ENCODE measurements at places on chromosomes 7 and 10.

GRCh38 chr7:1951159-1951536, 281.1 kb downstream of the ELFN1 start:
- peak; percentile 77 for DNase-seq

- DNase-seq: peak; percentile 91
Observed at GRCh38 chr10:71212318-71213126, at the start of gene UNC5B. Gene UNC5B, plus strand, starts transcription at chr10:71212570. Its CDS starts 416 bp downstream, at chr10:71212986.

DNA sequence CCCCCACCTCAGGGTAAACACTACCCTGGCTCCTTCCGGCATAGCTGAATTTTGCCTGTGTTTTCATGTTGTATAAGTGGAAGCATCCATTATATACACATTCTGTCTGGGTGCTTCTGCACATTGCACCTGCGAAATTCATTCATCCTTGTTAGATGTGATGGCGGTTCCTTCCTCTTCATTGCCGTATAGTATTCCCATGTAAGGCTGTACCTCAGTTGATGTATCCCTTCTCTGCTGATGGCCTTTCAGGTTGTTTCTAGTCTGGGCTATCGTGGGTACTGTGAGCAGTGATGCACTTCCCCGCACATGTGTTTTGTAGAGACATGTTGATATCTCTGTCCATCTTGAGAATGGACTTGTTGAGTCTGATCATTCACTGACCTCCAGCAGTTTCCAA, 28.9 kb downstream of the ELFN1 start:
- no peak for DNase-seq

DNA sequence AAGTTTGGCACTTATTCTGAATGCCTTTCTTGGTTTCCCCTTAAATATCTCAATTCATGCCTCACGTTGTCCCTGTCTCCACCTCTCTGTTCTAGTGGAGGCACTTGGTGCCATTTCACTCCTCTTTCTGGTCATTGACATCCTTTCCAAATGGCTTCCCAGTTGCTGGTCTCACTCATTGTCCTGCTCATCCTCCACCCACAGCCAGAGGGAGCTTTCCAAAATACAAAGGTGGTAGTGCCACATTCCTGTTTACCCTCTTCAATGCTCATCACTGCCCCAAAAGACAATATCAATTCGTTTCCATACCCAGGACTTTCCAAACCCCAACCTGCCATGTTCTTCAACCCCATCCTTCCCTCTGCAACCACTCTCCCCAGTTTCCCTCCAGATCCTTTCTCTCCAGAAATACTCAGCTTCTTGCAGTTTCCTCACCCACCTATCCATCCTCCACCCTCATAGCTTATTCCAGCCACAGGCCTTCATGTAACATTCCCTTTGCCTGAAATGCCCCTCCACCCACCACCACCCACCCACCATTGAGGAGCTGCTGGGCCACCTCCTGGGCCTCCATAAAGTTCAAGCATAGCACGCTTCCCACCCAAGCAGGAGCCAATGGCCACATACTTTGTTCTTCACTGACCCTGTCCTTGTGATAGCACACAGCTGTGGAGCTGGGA, 63.1 kb upstream of the ADRB1 start:
- DNase-seq: no peak

- DNase-seq: no peak
Observed at GRCh38 chr7:147276783-147277370, 1160.3 kb downstream of the CNTNAP2 start.

DNA sequence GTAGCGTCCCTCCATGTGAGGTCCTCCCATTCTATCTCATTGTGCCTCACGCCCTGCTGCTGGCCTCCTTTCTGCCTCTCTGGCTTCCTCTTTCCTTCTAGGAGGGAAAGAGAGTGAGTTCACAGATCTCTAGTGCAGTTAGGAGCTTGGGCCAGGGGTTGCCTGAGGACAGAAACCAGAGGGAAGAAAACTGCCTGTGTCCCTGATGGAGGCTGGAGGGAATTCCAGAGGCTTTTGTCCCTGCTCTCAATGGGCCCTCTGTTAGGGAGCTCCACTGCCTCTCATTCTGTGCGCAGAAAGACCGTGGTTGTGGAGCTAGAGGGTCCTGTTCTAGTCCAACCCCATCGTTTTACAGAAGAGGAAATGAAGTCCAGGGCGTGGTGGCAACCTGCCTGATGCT, 4.6 kb downstream of the MARVELD1 start:
- peak; percentile 37 for DNase-seq

DNA sequence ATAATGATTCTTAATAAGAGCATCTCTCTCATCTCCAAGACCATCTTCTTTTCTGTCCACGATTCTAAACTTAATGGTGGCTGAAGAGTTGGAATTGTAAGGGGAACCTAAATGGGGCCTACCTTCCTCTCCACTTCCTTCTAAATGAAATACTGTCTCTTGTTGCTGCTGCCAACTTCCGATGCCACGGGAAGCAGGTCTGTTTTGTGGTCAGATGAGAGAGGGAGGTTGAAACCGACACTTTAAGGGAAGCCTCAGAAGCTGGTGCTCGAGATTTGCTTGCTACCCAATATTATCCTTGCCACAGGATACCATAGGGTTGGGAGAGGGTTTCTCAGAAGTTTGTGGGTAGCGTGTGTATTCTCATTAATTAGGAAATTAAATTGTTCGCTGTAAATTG, 464.1 kb downstream of the SUGCT start:
- no peak for DNase-seq

DNA sequence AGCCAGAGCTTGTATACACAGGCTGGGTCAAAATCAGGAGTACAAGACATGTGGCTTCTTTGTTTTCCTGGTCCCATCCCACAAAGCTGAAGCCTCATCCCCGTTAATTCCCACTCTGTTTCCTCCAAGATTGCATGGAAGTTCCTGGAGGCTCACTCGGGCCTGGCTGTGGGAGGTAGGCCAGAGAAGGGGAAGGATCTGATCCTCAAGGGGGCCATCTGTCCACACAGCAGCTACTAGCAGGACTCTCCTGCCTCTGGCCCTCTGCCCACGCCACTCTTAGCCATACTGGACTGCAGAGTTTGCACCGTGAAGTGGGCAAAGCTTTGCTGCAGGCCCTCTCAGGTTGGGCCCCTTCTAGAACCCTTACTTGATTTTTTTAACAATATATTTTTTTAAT, 160.6 kb downstream of the FGFR2 start:
- DNase-seq: no peak

GRCh38 chr7:116518961-116519360, 5.9 kb upstream of the CAV1 start:
- no peak for DNase-seq

DNA sequence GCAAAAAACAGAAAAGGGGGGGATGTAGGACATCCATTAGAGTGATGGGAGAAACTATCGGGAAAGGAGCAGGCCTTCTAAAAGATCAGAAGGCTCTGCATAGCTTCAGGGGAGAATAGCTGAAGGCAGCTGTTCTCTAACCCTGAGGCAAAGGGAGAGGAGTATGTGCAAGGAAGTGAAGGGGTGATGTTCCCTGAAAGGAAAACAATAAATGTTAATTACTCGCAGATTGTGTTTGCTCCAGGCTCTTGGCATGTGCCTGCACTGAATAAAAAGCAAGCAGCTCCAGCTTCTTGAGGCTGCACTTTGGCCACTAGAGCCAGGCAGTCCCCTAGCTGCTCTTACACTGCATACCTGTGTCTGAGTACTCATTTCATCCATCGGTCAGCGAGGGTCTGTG, 14.4 kb upstream of the STARD3NL start:
- DNase-seq: no peak

All from suppressor macrophage (primary cell).